Neural crest cell (in vitro differentiated cells): ENCODE measurements at places on chromosomes 6 and 20.

DNA sequence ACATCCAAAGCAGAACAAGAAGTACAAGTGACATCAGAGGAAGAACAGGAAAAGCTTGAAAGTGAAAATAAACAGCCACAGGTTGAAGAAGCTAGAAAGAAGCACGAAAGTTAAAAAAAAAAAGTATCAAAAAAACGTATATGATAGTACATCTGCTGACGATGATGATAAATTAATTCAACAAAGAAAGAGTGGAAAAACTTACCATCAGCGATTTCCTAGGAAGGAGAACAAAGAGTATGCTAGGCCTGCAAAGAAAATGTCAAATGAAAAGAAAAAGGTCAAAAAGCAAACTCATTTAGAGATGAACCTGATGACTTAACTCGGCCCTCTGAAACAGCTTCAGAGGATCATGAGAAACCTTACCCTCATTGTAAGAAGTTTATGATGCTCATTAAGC is 3.7 kb downstream of the SAYSD1 start:
- DNase-seq = no peak

- peak; percentile 80 for DNase-seq
These were observed 90.5 kb downstream of the GRM4 start for GRCh38 chr6:34055223-34055933.

GRCh38 chr6:127637830-127638409 is 60.9 kb downstream of the C6orf58 start:
- DNase-seq = no peak

DNA sequence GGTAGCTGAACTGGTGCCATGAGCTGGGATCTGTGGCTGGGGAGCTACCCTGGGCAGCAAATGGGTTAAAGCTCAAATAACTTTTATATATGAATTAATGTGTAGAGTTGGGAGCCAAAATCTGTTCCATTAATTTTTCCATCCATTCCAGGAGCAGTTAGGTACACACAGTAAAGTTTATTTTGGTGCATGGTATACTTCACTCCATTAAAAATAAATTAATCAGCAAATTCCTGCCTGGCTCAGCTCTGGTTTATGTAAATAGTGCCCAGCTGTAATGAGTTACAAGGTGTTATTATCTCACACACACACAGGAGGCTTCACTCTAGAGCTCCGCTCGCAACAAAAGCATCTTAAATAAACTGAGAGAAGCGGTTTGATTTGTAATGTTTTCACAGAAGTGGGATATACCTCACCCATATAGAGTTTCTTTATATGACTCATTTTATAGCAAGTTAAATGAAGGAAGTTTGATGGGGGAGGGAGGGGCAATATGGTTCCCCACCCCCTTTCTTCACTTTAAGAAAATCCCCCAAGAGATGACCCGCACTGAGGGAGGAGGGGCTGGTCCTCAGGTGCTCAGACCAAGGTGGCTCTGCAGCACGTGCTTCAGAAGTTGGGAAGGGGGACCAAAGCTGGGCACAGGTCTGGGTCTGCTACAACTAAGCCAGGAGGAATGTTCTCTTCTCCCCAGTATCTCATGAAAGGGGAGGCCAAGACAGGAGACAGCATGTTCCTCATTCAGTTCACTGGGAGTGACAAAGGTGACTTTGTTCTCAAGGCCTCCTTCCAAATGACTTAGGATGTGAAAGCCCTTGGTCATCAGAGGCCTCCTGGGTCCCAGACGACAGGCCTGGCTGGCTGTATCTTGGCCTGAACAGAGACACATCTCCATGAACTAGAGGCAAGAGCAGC is 10.5 kb upstream of the FAM83C start:
- no peak for DNase-seq
